T-helper 2 cell (primary cell): ENCODE measurements at places on chromosomes 4 and X.

DNA sequence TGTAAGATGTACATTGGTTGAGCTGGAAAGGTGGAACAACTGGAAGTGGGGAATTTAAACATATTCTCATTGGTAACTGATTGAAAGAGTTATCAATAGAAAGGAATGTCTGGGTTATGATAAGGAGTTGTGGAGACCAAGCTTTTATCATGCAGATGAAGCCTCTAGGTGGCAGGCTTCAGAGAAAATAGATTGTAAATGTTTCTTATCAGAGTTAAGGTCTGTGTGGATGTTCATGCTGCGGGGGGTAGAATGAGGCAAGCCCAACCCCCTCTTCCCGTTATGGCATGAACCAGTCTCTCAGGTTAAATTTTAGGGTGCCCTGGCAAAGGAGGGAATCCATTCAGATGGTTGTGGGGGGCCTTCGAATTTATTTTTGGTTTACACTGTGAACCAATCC lies 16.0 kb downstream of the ARSD start:
- no peak for DNase-seq

DNA sequence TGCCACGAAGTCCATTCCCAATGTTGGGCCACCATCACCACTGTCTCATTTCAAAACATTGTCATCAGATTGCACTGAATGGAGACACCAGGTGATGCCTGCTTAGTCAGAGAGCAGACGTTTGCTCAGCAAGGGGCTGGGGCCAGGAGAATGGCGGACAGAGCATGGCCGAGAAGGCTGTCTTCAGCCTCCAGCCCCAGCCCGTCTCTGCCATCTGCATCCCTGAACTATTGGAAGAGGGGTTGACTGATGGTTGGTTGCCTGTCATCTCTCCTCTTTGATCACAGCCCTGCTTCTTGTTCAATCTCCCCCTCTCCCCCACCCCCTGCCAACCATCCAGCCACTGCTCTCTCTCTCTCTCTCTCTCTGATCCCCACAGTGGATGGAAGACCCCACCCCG lies 140.9 kb downstream of the SHOX start:
- no peak for DNase-seq

DNA sequence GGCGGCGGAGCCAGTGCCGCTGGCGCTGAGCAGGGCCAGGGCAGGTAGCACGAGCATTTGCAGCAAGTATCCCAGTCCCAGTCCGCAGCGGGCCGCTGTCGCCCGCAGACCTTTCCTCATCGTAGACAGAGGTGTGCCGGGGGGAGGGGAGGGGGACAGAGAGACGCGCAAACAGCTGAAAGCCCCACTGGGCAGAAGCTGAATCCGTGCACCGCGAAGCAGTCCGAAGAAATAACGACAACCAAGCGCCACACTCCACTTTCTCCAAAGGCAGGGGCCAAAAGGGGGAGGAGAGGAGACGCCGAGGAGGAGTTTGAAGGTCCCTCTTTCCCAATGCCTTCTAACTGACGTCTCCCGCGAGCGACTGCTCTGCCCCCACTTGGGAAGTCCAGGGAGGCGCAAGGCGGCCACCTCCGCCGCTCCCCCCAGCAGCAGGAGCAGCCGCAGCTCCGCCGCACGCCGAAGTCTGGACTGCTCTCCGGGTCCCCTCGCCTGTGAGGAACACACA lies at the start of gene UNC5C:
TSS of gene UNC5C (minus strand) at position 236 of the 508 bp plus-strand sequence.
- DNase-seq: no peak

- DNase-seq: no peak
Measured at GRCh38 chr4:75071317-75071716, 138.4 kb downstream of the PARM1 start.

- DNase-seq: no peak
Measured at GRCh38 chr4:94892051-94892450, 134.3 kb downstream of the BMPR1B start.
